ENCODE measurements at places on chromosomes 5 and 9. TPM values are rescaled to one million over a fixed set of nuclear protein-coding genes. Genes with fewer than 3 reads are reported as not detected.

GRCh38 chr5:77262697-77263096 lies 52.2 kb downstream of the PDE8B start:
- no peak for DNase-seq

DNA sequence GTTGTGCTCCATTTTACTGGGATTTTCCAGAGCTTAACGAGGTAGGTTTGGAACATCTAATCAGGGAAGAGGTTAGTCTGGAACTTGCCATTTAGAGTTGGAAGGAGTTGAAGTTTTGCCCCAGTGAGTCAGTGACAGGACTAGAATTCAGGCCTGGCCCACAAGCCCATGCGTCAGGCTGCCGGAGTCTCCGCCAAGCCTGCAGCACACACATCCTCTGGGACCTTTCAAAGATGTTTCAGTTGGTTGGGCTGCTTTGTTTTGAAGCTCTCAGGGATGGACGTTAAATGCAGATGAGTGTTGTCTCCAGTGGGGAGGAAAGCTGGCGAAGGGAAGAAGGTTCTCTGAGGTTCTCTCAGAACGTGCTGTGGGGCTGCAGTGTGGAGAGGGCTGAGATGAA lies 147.0 kb downstream of the PSAT1 start:
- DNase-seq = no peak

Gene PCDHA4
- polyA plus RNA-seq = 0.28 TPM

DNA sequence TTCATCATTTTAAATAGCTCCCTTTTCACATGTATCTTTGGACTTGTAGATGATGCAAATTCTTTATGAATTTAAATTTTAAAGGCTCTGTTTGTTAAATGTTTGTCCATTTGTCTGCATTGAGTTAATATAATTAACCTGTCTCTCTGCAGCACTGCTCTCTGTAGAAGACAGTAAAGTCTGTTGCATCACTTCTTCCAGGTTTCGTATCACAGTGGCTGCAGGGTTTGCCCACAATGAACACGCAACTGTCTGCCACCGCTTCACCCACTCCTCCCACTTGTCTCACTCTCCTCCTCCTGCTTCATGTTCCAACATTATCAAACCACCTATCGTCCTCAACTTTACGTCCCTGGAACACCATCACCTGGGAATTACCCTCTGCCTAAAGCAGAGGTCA lies 231.3 kb upstream of the SLC30A5 start:
- DNase-seq = no peak

DNA sequence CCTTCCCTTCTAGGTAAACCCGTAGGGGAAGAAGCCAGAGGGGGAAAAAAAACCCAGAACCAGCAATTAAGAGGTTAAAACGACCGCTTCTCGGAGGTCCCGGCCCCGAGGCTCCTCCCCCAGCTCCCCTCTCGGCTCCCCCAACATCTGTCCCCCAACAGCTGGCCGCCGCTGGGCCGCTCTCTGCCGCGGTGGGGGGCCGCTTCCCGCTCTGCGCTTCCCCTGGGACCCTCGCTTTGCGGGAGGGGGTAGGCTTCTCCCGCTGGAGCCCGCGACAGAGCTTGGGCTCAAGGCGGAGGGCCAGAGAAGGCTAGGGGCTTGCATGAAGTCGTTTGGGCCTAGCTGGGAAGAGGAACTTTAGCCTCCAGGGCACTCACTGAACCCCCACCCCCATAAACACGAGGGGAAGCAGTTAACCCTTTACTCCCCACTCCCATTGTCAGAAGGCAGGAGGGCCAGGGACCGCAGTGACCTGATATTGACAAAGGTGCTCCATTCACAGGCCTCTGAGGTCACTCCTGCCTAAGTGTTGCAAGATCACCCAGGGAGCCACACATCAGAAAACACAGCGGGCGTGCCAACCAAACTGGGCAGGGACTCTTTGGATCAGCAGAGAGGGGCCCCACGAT lies 7.5 kb downstream of the LHX6 start:
- no peak for DNase-seq

DNA sequence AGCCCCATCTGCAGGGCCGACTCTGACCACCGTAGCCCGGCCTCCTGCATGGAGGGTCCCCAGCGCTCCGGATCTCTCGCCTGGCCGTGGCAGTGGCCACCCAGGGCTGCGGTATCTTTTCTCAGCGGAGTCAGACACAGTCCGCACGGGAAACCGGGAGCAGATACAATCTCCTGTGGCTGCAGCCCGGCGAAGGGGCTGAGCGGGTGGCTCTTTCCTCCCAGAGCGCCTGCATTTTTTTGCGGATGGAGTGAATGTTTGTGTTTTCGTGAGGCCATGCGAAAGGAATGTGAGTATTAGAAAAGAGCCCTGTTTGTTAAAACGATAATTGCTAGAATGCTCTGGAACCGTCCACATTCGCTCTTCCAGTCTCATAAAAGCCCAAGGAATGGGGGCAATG lies 53.4 kb upstream of the PTCH1 start:
- DNase-seq = peak; percentile 25

GRCh38 chr9:89849096-89849495 lies 244.3 kb downstream of the GADD45G start:
- no peak for DNase-seq

Gene ORM1
- 19.2 TPM for polyA plus RNA-seq

GRCh38 chr5:13865312-13865711 lies 79.2 kb downstream of the DNAH5 start:
- DNase-seq = no peak

- no peak for DNase-seq
Measured at GRCh38 chr5:14745188-14745563, 80.7 kb downstream of the OTULIN start.

Gene FAM169A
- polyA plus RNA-seq = 1.1 TPM

Measured in urinary bladder (tissue), 4 donors.